ENCODE measurements at places on chromosomes 12 and 14. TPM values are rescaled to one million over a fixed set of nuclear protein-coding genes. Genes with fewer than 3 reads are reported as not detected.

SSTR1 gene
- total RNA-seq = not detected

CCDC197 gene
- total RNA-seq = not detected

GALNT8 gene
- total RNA-seq = 1.4 TPM

SYT1 gene
- total RNA-seq = 2.1 TPM

LTBR gene
- total RNA-seq = 11.8 TPM

LRFN5 gene
- total RNA-seq = 0.10 TPM

MAP3K12 gene
- 30.6 TPM for total RNA-seq

DNA sequence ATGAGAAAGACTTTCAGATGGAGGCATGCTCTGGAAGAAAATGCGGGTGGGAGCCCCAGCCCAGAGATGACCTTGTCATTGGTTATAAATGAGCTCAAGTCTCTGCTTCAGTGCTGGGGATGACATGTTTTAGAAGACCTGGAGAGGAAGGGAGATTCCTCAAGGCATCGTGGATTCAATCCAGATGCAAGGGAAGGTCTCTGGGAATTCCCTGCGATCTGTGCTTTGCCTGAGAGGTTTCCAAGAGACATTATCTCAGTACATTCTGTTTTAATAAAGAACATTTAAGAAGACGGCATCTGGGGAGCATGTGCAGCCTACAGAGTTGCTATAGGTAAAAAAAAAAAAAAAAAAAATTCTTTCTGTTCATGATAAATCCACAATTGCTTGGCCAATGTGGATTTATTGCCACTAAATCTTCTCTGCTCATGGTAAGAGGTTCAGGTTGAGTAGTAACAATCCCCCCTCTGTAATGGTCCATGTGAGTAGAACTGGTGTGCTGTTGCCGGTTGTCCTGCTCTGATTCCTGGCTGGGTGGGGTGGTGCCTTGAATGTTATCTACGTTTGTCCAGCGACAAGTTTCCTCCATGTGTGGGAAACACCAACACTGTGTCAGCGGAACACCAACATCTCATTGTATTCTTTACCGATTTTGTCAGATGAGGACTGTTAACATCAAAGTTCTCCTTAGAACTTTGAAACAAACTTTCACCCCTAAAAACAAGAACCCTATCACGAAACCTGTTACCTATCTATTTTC lies 230.0 kb downstream of the MSRB3 start:
- no peak for DNase-seq

DNA sequence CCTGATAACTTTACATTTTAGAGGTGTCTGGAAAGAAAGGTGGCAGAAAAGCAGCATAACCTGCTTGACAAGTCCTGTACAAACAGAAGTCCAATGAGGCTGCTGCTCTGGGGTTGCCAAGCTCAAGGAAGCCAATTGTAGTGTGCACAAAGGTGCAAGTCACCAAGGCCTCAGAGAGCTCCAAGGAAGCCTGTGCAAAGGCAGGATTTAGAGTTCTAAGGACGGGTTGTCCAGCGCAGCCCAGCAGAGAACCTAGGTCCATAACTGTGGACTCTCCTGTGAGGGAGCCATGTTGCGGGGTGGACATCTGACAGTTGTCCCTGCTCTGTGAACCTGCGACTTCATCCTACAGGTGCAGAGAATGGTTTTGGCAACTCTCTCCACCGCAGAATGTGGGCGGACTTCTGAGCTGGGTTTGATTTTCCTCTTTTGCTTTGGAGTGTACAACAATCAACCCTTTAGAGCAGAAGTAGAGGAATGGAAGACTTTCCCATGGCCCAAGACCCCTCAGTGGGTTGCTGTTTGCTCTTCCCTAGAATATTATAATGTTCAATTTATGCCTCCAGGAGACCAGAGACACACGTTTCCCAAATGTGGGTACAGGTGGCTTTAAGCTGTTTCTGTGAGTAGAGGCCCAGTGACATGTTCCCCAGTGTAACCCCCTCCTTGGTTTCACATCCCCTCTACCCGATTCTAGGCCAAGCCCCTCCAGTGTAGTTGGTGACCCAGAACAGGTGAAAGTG lies 81.0 kb downstream of the ETV6 start:
- no peak for DNase-seq

- no peak for DNase-seq
Measured at GRCh38 chr12:85872497-85873091, 1.5 kb upstream of the NTS start.

DNA sequence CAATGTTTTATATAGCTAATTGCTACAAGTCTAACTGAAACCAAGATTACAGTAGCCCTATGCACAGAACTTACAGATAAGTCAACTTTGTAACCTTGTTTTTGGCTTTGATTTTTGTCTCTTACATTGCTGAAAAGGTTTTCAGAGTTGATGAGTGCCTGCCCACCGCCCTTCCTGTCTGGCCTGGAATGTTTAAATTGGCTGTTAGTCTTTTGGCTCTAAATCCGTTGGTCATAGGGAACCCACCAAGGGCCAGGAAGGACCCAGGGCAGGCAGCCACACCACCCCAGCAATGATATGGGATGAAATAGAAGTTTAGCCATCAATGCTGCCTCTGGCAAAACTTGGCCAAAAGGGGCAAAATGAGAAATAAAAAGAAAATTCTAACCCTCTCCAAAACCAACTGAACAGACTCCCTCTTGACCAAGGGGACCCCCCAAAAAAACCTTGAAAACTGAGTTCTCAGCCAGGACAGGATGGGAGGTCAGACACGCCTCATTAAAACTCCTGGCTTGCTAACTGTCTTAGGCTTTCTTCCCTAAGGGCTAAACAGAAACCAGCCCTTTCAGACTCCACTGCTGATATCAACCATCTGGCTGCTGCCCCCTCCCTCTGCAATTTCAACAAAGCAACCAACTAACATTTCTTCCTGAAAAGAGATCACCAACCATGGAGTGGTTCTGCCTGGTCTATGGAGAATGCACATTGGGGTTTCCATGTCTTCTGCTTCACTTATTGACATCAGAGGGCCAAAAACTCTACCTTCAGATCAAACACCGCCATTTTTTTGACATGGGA lies 242.1 kb upstream of the NOS1 start:
- DNase-seq = no peak

DNA sequence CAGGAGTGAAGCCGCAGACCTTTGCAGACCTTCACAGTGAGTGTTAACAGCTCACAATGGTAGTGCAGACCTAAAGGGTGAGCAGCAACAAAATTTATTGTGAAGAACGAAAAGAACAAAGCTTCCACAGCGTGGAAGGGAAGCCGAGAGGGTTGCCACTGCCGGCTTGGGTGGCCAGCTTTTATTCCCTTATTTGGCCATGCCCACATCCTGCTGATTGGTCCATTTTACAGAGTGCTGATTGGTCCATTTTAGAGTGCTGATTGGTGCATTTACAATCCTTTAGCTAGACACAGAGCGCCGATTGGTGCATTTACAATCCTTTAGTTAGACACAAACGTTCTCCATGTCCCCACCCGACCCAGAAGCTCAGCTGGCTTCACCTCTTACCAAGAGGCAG lies 35.5 kb downstream of the MAPK1IP1L start:
- no peak for DNase-seq

- no peak for DNase-seq
Measured at GRCh38 chr12:48029491-48030172, 25.4 kb upstream of the COL2A1 start.

- peak; percentile 59 for DNase-seq
Measured at GRCh38 chr12:123062681-123063486, 82.4 kb downstream of the ARL6IP4 start.

DNA sequence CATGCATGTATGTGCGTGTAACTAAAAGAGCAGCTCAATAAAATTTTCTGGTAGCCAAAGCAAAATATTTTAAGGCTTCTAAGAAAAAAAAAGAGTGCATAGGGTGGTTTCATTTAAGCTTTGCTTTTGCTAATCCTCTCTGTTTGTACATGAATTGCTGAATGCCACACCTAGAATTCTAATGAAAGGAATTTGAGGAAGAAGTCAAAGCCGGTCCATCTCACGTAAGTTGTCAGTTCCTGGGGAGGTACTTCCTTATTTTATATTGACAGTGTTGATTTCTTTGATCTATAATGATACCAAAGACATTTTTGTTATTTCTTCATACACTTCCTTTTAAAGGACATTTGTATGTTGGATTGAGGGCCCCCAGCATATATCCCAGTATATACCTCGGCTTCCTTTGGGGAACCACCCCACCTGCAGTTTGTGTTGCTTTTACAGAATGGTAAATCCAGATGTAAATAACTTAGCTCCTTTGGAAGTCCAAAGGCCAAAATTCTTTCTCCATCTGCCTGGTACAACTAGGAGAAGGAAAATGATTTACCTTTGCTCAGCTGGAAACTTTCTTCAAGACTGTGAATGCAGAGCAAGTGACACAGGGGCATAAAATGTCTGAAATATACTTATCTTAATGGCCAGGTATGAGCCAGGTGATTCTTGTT lies 420.9 kb upstream of the ATP2B1 start:
- DNase-seq = no peak

DNA sequence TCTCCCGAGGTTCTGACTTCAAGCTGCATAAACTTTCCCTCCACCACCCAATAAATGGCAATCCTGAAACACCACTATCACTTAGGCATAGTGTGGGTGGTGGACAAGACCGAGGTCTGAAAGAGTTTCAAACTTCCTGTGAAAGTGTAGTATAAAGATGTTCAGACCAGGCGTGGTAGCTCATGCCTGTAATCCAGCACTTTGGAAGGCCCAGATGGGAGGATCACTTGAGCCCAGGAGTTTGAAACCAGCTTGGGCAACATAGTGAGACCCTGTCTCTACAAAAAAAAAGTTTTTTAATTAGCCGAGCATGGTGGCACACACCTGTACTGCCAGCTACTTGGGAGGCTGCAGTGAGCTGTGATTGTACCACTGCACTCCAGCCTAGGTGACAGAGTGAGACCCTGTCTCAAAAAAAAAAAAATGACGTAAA lies 61.9 kb downstream of the CCDC92 start:
- DNase-seq = peak; percentile 10

- no peak for DNase-seq
Measured at GRCh38 chr12:11745113-11745512, 95.6 kb downstream of the ETV6 start.

- no peak for DNase-seq
Measured at GRCh38 chr12:93164103-93164880, 213.4 kb upstream of the NUDT4 start.

GRCh38 chr12:57069523-57069922 lies 9.1 kb downstream of the NEMP1 start:
- no peak for DNase-seq

GRCh38 chr12:122245553-122245952 lies 19.7 kb upstream of the DIABLO start:
- no peak for DNase-seq

GRCh38 chr12:104304261-104305009 lies 896 bp downstream of the EID3 start:
- DNase-seq = no peak

DNA sequence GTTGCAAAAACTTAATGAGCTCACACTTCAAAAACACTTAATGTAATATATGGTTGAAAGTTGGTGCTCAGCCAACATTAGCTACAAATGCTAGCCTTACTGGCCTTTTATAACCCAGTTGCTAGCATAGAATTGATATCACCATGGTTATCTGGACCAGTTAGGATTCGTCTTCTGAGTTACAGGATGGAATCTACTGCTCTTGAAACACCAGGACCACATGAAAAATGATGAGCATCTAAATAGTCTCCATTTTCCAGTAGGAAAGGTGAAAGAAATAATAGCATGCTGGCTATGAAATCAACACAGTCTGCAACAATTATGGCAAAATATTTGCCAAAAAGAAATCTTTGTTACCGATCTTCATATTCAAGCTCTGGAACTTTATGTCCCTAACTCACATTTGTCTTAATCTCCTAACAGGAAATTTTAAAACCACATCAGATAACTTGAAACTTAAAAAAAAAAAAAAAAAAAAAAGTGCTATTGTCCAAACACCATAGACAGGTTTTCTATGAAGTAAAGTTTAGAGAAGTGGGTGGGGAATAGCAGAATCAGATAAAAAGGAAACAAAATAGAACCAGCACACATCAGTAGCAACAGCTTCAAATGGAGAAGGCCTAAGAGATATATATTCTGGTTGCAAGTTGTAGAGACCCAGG lies 12.6 kb upstream of the CD69 start:
- no peak for DNase-seq

- DNase-seq = no peak
Measured at GRCh38 chr14:32102152-32102787, 25.2 kb downstream of the ARHGAP5 start.

DNA sequence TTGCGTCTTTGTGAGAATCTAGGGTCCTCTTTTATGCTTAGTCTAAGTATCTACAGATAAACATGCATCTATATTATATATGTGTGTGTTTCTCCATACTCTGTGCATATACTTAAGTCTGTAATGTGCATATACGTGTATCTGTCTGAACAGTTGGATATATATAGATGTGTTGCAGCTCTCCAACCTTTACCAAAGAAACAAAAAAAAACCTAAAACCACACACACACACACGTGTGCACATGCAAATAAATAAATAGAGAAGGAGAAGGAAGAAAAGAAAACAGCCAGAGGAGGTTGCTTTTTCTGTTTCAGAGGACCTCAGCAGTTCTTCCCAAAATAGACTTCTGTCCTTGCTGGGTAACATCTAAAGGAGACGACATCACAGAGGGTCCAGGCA lies 244.9 kb downstream of the CACNA1C start:
- DNase-seq = no peak

DNA sequence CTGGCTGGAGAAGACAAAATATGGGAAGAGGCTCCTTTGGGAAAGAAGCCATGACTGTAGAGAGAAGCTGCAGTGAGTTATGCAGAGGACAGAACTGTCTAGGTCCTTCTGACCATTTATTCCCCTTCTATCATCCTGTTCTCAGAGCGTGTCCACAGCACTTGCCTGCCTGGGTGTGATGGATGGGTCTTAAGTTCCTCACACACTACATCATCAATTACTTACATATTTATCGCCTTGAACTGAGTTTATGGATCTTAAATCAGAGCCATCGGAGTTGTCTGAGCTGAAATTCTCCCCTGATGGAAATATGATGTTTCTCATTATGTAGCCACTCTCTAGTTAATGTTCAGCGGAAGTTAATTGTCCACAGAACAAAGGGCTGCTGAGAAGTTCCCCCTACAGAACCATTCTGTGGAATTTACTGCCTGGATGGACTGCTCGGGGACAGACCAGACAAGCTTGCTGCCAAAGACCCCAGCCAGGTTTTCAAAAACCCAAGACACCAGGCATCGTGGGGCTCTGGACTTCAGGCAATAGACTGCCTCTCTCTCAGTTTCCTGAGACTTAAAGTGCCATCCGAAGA lies 232.5 kb upstream of the NOS1 start:
- DNase-seq = no peak

DNA sequence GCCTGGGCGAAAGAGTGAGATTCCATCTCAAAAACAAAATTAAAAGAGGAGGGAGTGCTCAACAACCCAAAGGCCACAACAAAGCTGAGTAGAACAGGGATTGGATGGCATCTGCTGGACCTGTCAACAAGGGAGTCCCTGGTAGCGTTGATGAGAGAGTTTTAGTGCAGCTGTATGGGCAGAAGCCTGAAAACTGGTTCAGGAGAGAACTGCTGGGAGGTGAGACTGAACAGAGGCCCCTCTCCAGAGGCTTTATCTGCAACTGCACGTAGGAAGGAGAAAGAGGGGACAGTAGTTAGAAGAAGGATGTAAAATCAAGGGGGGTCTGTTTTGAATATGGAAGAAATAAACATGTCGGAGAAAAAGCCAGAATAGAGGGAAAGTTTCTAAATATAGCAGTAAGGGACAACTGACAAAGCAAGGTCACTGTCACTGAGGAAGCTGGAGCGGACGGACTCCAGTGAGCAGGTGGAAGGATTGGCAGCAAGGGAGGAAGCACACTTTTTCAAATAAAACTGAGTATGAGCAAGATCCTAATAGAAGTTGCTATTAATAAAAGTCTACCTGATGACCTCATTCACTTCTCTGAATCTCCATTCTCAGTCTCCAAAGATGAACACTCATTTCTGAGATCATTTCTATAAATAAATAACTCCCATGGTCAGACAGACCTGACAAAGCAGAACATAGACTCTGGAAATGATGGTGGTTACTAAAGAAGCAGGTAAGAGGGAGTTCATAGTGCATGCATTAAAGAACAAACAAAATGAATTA lies 11.8 kb upstream of the ATF1 start:
- no peak for DNase-seq

All from chondrocyte (in vitro differentiated cells).